Central memory CD8-positive, alpha-beta T cell (primary cell): ENCODE measurements at places on chromosomes 6 and 20.

- DNase-seq, result no peak
Measured at GRCh38 chr20:59938696-59939051, 1.4 kb downstream of the PPP1R3D start.

DNA sequence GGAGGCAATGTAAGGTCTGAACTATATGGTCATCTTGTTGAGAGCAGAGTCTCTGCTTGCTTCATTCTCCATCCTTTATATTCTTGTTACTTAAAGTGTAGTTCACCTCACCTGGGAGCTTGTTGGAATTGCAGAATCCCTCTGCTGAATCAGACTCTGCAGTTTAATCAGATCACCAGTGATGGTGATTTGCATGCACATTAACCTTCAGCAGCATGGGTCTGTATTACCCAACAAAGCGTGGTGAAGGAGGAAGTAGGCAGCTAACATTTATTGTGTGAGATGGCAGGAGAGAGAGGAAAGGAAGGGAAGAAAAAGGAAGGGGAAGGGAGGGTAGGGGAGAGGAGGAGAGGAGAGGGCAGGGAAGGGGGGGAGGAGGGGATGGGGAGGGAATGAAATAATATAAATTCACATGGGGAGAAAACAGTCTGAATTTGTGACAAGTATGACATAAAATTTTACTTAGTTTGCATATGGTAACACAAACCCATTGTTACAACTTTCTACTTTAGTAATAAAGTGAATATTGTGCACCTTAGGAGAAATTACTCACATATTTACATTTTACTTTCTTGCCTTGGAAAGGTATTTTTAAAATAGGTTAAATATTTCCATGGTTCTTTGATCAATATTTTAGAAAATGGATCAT is 740.7 kb downstream of the DHX35 start:
- no peak for DNase-seq

GRCh38 chr6:24574809-24575208 is 71.2 kb downstream of the KIAA0319 start:
- no peak for DNase-seq

DNA sequence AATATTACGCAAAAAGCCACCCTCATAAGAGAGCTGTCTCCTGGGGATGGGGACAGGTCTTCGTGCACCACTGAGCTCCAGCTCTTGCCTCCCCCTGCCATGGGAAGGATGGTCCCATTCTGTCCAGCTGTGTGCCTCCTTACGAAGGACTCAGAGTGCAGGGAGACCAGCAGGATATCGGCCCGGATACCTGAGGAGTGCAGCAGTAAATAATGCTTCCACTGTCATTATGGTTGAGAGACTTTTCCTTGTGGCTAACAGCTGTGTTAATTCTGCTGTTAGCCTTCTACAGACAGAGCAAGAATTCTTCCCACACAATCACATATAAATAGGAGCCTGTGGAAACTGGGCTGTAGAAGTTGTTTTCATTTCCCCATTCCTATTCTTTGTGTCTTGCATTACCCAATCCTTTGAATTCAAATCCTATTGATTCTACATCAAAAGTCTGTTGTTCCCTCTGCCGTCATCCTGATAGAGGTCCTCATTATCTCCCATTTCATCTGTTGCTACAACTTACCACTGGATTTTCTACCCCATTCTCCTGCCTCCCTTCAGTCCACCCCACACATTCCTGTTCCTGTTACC is 364.6 kb upstream of the SOX4 start:
- no peak for DNase-seq

DNA sequence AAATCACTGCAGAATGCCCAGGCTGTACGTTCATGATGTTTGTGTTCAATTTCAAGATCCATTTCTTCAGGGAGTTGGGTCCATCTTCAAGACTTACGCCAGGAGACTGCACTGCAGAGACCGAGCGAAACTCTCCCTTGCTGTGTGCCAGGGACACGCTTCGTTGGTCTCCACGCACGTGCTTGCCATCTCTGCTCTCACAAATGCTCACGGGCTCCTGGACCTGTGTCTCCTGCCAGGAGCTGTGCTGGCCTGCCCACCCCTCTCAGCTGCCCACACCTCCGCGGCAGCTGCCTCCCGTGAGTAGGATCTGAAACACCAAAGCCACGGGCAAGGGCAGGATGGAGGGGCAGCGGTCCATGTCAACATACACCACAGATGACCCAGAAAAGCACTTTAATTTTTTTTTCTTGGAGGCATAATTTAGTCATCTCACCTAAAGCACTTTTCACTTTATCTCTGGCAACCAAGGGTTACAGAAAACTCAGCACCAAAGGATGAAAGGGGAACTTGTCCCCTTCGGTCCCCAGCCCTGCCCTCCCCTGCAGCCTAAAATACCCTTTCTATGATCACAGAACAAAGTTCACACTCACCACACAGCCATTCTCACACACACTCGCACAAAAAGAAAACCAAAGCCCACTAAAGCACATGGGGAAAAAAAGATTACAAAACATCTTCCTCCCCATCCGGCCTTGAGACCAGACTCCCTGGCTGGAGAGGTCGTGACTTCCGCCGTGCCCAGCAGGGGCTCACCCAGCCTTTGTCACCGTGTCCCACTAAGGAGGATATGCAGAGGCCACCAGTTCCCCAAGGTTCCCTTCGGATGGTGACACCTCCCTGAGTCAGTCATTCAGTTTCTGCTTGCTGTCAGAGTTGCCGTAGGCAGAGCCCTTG is 137.9 kb downstream of the AGPAT4 start:
- DNase-seq, result no peak

GRCh38 chr20:20410678-20411077 is 42.8 kb downstream of the INSM1 start:
- no peak for DNase-seq

GRCh38 chr6:150492507-150492906 is 107.2 kb upstream of the PLEKHG1 start:
- no peak for DNase-seq

DNA sequence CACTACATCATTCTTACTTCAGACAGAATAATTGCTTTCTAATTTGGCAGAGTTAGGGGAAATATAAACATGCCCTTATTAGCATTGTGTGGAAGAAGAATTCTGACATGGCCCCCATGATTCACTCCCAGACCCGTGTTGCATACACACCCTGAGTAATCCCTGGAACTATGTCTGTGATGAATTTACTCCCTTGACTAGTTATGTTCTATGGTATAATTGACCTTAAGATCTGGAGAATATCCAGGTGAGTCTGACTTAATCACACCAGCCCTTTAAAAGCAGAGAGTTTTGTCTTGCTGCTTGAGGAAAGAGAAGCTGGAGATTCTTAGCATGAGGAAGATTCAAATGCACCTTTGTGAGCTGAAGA is 262.9 kb downstream of the SOX4 start:
- no peak for DNase-seq

DNA sequence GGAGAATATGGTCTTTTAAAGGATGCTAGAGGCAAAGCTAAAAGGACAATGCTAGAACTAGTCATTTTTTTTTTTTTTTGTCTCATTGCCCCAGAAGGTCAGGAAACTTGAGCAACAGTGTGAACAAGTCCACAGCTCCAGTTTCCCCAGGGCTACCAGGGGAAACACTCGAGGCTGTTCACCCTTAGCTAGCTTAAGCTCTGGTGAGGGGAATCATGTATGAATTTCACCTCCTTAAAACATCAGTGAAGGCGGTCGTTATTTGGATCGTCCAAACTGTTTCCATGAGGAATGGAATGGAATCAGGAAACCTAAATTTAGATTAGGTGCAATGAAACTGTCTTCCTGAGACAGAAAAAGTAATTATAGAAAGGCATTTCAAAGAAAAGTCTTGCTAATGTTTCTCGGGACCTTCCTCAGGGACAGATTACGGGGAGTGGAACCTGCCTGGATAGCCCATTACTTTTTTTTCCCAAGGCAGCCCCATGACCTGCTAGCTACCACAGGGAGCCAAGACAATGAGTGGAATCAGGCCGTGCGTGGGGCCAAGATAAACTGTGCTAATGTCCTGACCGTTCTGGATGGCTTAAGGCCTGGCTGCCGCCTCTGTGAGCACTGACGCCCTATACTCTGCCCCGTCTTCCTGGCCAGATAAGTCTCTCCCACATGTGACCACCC is 164.8 kb upstream of the SGK1 start:
- no peak for DNase-seq

- no peak for DNase-seq
Measured at GRCh38 chr6:165694296-165694695, 31.3 kb upstream of the PDE10A start.

DNA sequence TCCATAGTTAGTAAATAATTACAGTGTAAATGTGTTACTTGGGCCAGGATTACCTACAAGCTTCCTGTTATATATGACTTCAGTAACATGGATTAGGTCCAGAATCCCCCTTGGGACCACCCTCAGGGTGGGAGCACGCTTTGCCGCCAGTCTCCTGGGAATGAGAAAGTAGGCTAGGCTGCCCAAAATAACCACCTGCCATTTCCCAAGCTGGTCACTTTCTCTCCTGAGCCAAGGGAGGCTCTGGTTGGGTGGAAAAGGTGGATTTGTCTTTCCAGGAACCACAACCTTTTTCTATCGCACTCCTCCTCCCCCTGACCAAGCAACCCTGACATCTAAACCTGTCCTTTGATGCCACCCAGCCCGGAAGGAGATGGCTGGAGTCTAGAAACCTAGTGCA is 9.6 kb upstream of the RIMS4 start:
- DNase-seq, result no peak

- no peak for DNase-seq
Measured at GRCh38 chr6:155089746-155090145, 94.6 kb downstream of the TIAM2 start.

- no peak for DNase-seq
Measured at GRCh38 chr6:56727097-56727850, 84.6 kb upstream of the DST start.

DNA sequence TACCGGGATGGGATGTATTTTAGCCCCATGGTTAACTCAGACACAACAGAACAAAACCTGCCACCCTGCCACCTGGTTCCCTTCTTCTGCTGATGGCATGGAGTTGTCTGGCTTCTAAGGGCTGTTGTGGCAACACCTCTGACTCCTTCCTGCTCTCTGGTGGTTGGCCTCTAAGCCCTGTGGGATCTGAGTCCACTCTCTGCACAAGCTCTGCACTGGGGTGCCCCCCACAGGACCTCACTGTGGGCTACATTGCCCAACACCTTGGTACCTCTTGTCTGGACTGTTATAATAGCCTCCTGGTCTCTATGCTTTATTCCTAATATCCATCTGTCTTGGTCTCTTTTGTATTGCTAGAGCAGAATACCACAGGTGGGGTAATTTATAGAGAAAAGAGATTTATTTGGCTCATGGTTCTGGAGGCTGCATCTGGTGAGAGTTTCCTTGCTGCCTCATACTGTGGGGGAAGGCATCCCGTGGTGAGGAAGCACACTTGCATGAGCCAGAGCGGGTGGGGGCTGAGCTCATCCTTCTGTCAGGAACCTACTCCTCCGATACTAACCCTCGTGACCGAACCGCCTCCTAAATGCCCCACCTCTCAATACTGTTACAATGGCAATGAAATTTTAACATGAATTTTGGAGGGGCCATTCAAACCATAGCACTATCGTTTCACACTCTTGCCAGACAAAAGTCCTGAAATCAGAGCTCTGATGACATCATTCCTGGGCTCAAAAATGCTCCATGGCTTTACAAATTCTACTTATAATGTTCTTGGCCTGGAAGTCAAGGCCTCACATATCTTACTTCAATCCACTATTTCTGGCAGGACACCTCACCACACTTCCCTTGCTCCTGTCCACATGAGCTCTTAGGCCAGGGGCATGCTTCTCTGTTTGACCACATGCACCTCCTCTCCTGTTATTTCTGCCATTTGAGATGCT is 127.2 kb downstream of the PAX1 start:
- DNase-seq, result no peak

DNA sequence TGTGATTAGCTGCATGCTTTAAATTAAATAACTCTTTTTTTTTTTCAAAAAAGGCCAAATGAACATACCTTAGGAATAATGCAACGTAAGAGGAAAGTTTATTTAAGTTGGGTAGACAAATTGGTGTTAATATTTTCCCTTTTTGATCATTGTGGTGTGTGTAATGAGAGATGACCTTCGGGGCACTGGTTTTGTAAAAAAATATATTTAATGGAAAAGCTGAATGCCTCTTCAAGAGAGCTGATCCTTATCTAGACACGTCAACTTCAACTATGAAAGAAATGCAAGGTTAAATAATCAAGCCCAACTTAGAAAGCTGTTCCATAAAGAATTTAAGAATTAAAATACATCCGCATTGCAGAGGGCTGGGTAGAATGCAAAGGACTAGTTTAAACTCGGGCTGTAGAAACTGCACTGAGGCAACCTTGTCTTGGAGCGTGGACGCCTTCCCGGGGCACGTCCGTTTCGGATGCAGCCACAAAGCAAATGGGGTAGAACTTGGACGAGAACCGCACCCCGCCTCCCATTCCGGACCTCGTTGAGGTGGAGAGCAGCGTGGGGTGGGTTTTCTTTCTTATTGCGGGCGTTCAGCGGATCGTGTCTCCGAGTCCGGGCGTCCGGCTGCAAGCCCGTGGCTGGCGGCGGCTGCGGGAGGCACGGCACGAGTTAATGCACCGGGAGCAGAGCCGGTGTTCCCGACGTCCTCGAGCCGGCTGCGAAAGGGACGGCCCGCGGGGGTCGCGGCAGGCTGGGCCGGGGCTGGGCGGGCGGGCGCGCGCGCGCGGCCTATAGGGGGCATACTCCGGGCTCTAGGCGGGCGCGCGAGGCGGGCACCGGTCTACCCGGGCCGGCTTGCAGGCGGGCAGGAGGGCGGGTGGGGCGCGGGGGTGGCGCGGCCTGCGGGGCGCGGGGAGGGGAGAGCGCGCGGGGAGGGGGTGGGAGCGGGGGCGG is 1.9 kb downstream of the JARID2 start:
- peak; percentile 30 for DNase-seq

DNA sequence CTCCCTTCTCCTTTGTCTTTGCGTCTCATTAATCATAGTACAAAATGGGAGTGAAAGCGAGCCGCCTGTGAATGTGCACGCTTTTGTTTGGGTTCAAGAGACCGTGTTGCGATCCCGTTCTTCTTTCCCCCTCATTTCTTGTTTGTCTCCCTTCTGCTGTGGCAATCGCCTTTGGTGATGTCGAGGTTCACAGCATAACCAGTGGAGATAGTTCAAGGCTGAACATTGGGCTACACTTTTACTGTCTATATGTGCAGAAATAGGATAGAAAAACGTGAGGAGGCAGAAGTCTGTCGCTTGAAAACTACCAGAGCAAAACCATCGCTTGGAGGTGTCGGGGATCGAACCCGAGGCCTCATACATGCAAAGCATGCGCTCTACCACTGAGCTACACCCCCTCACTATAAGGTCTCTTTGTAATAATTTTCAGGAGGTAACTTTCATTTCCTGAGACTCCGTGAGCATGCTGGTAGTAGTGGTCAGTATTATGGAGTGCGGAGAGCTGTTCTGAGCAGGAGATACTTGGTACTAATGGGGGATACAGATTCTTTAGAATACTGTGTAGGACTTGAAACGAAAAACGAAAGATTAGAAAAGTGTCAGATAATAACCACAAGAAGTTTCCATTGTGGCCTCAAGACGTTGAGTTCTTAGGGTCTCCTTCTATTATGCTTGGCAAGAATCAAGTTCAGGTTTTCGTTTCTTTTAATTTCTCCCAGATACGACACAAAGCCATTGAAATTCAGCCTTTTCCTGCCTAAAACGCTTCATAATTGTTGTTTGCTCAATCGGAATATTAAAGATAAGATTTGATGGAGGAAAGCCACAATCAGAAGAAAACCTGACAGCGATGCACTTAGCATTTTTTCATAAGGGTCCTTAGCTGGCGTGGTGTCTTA is 106.6 kb downstream of the TRIM27 start:
- DNase-seq, result no peak
